ENCODE measurements at places on chromosomes 4 and X.
A peak's percentile ranks its signal among the peaks of the same experiment; 100 is the strongest.

DNA sequence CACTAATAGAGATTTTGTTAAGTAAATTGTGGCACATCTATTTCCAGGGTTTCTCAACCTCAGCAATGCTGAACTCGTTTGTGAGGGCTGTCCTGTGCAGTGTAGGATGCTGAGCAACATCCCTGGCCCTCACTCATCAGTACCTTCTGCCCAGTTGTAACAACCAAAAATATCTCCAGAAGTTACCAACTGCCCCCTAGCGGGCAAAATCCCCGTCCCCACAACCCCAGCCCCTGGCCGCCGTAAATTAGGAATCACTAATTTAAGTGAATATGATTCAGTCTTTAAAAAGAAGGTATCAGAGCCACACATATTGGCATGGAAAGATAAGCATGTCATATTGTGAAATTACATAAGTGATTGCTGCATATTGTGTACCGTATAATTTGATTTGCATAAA is 123.4 kb downstream of the ASB9 start:
- peak; percentile 47 for DNase-seq

- DNase-seq: no peak
These were observed 3.9 kb downstream of the PCDH10 start for GRCh38 chr4:133152831-133153481.

- DNase-seq: no peak
These were observed 40.9 kb downstream of the JADE3 start for GRCh38 chrX:46953137-46953527.

DNA sequence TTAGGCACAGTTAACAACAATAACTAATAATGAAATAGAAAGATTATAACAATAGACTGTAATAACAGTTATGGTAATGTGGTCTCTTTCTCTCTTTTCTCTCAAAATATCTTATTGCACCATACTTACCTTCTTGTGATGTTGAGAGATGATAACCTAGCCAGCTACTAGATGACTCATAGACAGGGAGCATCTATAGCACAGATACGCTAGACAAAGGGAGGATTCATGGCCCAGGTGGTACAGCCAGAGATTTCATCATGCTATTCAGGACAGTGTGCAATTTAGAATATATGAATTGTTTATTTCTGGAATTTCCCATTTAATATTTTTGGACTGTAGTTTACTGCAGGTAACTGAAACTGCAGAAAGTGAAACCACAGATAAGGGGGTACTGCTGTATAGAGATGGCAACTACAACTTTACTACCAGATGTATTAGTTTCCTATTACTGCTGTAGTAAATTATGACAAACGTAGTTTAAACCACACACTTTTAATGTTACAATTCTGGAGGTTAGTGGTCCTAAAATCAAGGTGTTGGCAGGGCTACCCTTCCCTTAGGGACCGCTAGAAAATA is 41.8 kb upstream of the MAGED1 start:
- DNase-seq: no peak

DNA sequence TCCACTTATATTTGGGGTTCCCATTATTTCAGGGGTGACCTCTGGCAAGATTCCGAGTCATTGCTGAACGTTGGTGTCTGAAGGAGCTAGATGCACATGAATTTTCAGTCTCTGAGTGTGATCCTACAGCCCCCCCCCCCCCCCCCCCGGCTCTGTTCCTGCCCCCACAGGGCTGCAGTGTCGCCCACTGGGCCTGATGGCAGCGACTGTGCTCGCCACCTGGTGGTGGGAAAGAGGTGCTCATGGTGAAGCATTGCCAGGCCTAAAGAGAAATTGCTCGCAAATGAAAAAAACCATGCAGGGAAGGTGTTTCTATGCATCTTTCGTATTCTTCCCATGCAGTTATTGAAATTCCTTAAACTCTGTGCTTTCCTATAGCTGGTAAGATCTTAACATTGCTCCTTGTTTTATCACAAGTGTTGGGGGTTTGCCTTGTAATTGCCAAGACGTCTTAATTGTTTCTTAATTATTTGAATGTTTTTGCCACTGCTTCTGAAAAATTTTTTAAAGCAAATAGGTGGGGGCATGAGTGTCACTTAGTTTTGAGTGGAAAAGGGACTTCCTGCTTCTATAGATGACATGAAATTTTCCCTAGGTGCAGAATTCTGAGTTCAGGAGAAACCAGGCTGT is 63.2 kb downstream of the CLDN22 start:
- peak; percentile 51 for DNase-seq

DNA sequence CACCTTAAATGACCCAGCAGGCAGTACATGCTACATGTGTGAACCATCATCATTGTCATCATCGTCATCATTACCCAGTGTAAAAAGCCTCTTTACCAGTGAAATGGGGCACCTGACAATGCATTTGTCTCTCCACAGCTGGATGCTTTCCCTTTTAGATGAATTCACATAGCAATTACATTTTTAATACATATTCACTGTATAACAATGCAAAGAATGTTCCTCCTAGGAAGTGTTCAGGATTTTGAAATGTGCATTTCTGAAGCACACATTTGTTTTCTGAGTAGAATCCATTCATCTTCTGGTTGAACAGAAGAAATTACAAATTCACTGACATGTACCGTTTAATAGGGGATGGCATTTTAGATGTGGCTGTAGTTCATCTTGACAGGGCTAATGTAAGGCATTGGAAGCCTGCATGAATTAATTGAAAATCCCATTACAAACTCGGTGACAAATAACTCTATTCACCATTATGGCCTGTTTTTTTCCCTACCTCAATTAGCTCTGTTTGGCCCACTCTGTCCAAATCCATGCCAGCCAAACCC is 111.1 kb downstream of the SH3RF1 start:
- no peak for DNase-seq

DNA sequence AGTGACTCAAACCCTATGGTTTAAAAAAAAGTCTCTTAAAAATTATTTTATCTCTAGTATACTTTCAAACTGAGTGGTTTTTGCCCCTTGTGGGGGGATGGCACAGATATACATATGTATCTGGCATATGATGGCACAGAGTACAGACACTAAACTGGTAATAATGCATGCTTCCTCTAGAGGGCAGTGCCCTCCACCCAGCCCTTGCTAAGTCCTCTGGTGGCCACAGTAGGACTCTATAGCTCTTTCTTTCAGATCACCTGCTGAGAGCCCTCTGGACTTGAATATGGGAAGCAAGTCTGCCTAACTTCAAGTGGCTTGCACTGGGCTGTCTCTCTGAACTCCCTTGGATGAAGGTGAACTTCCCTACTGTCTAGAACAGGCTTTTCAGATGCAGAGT is 66.3 kb downstream of the TSPAN7 start:
- DNase-seq: peak; percentile 39

DNA sequence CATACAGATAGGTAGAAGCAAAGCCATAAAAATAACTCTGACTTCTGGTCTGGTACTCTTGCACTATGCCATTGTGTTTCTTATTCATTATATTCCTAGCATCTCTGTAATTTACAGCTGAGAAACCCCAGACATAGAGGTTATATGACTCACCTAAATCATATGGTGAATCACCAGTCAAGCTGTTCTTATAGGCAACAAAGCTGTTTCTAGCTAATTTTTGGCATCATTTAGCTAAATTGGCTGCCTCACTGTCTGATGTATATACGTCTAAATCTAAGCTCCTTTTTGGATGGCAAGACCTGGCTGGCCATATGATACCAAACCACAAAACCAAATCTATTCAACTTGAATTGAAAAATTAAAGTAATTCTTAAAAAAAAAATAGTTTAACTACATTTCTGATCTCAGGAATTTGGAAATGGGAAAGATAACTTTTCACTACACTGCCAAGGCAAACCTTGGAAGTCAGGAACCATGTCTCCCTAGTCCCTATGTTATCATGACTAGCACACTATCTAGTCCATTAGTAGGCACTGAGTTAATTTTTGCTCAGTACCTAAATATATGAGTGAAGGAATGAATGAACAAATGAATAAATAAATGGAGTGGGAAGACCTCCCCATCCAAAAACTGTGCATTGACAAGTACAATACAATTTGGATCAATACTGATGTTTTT is 41.3 kb upstream of the STAG2 start:
- DNase-seq: no peak

GRCh38 chr4:139852612-139853269 is 187.1 kb downstream of the MGST2 start:
- DNase-seq: no peak

DNA sequence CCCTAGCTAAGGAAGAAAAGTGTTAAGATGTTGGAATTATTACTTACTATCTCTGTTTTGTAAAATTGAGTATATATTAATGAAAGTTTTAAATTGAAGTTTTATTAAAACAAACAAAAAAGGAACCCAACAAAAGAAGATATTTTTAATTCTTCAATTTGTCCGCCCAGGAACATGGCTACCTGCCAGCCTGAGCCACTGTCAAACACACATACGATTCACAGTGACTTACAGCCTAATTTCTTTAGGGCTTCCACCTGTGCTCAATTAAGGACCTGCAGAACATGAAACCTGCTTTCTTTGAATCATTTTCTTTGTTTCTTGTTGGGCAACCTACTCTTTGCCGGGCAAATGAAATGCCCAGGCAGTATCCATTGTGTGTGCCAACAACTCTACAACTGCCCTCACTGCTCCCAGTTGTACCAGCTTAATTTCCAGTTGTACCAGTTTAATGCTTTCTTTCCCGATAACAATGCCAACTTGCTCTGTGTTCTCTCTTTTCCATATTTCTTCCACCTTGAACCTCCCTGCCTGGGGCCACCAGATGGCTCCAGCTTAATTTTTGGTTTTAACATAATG is 181.7 kb downstream of the GBA3 start:
- DNase-seq: no peak

- no peak for DNase-seq
These were observed 1.6 kb downstream of the METAP1 start for GRCh38 chr4:98997166-98997565.

DNA sequence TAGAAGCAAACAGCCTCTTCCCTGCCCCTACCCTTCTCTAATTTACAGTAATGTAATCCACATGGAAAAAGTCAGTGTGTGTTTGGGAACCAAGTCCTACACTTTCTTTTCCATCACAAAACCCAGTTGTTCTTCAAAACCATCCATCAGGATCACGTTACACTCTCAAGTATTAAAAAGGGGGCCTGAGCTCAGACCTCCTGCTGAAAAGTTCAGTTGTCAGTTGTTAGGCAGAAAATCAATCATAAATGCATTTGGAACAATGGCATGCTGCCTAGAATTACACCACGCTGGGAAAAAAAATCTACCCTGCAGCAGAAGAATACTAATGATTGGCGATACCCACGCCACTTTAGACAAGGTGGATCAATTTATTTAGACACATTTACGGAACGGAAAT is 236.5 kb downstream of the PARM1 start:
- DNase-seq: no peak

DNA sequence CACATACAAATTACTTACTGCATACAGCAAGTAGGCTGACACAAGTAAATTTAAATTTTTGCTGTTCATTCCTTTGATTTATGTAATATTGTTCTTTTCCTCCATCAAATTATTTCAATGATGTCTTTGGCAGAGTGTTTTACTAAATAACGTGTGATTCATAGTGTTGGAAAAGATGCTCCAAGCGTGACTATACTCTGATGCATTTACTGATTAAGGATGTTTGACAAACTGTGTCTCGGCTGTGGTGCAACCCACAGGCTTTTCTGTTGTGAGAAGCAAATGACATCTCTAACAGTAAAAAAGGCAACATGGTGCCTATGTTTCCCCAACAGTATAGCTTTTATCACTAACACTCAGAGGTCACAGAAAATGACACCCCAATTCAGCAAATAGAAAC is 540.9 kb downstream of the PPP4R3C start:
- DNase-seq: no peak

GRCh38 chr4:100736641-100737451 is 219.0 kb upstream of the EMCN start:
- no peak for DNase-seq

DNA sequence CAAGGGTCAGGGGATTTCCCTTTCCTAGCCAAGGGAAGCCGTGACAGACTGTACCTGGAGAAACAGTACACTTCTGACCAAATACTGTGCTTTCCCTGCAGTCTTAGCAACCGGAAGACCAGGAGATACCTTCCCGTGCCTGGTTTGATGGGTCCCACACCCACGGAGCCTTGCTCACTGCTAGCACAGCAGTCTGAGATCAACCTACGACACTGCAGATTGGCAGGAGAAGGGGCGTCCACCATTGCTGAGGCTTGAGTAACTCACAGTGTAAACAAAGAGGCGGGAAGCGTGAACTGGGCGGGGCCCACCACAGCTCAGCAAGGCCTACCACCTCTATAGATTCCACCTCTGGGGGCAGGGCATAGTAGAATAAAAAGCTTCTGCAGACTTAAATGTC is 48.7 kb upstream of the SRD5A3 start:
- DNase-seq: no peak

DNA sequence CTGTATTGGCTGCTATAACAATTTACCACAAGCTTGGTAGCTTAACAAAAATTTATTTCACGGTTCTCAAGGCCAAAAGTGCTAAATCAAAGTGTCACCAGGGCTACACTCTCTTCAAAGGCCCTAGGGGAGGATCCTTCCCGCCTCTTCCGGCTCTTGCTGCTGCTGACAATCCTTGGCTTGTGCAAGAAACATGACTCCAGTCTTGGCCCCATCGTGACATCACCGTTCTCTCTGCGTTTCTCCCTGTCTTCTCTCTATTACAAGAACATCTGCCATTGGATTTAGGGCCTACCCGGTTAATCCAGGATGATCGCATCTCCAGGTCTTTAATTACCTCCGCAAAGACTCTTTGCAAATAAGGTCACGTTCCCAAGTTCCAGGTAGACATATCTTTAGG is 10.4 kb upstream of the CLCN4 start:
- no peak for DNase-seq

GRCh38 chrX:24027086-24027485 is at the start of gene KLHL15:
KLHL15 (minus strand) TSS chrX:24027186; CDS start chrX:24006693, 20,493 bp downstream.
- DNase-seq: no peak

DNA sequence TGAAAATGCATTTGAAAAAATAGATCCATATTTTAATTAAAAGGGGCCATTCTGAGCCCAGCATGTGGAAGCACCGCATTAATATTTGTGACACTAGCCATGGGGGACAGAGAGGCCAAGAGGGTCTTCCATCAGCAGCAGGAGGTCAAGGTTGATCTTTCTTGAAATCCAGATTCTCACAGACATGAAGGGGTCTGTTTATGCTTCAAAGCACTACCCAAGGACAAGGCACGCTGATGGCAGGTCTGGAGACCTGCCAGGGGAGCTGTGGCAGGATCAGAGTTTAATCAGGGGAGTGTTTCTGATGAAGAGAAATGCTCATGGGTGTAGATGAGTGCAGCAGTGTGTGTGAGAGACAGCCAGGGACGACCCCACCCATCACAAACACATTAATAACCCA is 243.3 kb downstream of the LDB2 start:
- DNase-seq: no peak

GRCh38 chr4:6591313-6591712 is 16.3 kb downstream of the MAN2B2 start:
- no peak for DNase-seq

GRCh38 chr4:53362093-53362492 is 3.8 kb downstream of the SCFD2 start:
- DNase-seq: no peak

GRCh38 chrX:39773923-39774773 is 323.6 kb downstream of the BCOR start:
- DNase-seq: peak; percentile 53

DNA sequence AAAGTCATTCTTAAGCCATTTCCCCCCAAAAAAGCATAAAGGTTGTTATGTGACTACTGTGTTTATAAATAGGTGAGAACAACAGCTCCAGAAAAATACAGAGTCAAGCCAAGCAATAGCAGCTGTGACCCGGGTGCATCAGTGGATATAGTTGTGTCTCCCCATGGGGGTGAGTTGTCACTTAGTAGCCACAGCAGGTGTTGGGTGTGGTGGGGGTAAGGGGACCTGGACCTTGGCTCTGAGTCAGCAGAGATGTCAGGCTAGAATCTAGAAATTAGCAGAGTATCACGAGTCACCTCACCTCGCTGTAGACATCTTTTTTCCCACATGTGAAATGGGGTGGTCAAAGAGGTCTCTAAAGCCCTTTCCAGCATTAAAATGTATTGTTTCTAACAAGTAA is 42.4 kb downstream of the MOSPD2 start:
- no peak for DNase-seq

All from activated T-cell treated with anti-CD3 and anti-CD28 coated beads, Interleukin-2, amount 50 U/mL, for 24 hours (primary cell).